Activated CD4-positive, alpha-beta T cell treated with anti-CD3 and anti-CD28 coated beads for 24 hours (primary cell): ENCODE measurements at places on chromosomes 16 and 17.

GRCh38 chr17:3647769-3648555 lies 11.4 kb downstream of the CTNS start:
- DNase-seq = peak; percentile 44

DNA sequence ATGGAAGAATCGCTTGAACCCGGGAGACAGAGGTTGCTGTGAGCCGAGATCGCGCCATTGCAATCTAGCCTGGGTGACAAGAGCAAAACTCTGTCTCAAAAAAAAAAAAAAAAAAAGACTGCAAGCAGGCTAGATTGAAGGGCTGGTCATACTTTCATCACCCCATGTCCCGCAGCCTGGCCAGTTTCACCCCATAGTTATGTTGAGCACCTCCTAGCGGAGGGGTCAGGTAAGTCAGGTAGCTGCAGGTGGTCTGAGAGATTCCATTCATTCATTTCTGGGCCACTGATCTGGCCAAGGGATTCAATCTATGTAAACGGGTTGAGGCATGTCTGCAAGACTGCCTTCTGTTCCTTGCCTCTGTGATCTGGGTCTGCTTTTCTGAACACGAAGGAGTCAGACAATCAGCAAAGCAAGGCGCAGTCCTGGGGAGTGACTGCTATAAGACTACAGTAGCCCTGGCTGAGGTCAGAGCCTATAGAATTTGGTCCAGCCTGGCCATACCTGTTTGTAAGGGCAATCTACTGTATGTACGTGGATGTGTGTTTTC lies 23.6 kb upstream of the BPTF start:
- DNase-seq = no peak

GRCh38 chr16:19116711-19117449 lies 3.1 kb downstream of the ITPRIPL2 start:
- no peak for DNase-seq

- DNase-seq = no peak
These were observed 1.7 kb downstream of the ADCY9 start for GRCh38 chr16:4114257-4115208.

GRCh38 chr16:17160285-17160853 lies 310.4 kb downstream of the XYLT1 start:
- no peak for DNase-seq

DNA sequence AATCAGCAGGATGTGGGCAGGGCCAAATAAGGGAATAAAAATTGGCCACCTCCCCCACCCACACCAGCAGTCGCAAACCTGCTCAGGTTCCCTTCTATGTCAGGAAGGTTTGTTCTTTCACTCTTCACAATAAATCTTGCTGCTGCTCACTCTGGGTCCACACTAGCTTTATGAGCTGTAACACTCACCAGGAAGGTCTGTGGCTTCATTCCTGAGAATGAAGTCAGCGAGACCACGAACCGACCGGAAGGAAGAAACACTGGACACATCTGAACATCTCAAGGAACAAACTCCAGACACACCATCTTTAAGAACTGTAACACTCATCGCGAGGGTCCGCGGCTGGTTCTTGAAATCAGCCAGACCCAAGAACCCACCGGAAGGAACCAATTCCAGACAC lies 115.5 kb upstream of the TBX2 start:
- DNase-seq = no peak

GRCh38 chr17:82436601-82437324 lies 13.8 kb downstream of the CYBC1 start:
- no peak for DNase-seq

GRCh38 chr17:19883537-19884215 lies 15.9 kb upstream of the ULK2 start:
- no peak for DNase-seq

GRCh38 chr17:65328567-65328966 lies 191.4 kb downstream of the RGS9 start:
- no peak for DNase-seq
